ENCODE measurements at places on chromosomes 16 and 17.

GRCh38 chr17:47654991-47655390 is 5.3 kb downstream of the KPNB1 start:
- no peak for DNase-seq

GRCh38 chr17:6059406-6059805 is 10.8 kb upstream of the WSCD1 start:
- no peak for DNase-seq

DNA sequence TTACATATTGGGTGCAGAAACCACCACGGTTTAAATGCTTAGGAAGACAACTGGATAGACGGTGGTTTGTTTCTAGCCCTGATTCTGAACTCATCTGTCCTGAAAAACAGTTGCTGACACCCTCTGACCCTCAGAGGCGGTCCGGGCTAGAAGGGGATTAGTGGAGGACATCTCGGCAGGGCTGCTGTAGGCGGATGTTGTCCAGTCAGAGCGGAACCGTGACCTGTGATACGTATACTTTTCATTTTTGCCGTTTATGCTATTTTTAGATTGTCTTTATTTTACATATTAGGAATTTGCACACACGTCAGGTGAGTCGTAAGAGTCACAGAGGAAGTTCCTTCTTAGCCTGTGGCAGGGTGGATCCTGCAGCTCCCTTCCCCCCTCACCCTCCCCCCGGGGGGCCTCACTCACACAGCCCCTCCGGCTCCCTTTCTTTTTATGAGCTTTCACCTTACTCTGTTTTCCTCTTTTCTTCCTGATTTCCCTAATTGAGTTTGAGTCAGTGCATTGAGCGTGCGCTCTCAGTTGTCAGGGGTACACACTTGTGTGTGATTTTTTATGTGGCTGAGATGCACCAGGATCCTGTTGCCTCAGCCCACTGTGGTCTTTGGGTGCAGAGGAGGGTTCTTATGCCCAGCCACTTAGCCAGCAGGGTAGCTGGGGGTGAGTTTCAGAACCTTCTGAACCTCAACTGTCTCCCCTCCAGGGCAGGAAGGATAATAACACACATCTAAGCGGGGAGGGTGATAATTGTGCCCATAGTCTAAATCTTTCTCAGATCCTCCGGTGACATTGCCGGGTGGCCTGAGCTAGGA is 211.1 kb upstream of the CHMP6 start:
- DNase-seq, result peak; percentile 14

- no peak for DNase-seq
Observed at GRCh38 chr17:9409878-9410277, 165.7 kb downstream of the STX8 start.

DNA sequence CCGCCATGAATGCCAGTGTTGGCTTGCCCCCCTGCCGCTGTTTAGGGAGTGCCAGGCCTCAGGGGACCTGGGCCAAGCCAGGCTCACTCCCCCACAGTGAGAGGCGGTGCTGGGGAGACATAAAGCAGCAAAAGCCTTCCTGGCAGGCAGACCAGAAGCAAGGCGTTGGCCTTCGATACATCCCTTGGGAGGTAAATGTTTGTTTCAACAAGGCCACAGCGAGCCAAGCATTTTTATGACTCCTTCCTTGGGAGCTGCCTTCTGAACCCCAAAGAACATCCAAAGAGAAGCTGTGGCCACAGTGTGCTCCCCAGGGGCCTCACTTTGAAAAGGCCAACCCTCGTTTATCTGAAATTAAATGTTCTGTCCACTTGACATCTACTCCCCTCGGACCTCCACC is 119.7 kb upstream of the CIBAR2 start:
- no peak for DNase-seq

DNA sequence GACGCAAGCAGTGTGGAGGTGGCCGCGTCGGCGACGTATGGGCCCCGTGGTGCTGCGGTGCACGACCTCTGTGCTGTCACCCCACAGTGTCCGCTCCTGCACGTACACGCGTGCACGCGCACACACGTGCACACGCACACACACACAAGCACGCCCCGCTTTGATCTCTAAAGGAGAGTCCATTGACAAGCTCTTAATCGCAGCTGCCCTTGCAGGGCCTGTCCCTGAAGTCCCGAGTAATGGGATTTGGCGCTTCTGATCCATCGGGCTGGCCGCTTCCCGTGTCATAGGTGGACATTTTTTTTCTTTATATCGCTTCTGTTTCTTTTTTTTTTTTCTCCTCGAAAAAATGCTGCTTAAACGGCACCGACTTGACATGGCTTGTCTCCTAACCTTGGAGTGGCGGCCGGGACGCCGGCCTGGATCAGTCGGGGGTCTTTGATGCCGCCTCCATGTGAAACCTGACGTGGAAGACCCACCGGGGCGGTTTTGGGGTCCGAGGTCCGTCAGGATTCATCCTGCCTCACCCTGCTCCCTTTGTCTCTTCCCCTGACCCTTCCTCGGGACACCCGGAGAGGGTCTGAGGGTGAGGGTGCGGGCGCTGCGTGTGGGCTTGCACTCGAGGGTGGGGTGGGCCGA is 8.3 kb upstream of the AXIN1 start:
- DNase-seq, result no peak
